ENCODE measurements at places on chromosomes 13 and 19.

GRCh38 chr19:3968556-3969434 lies 2.1 kb downstream of the DAPK3 start:
- DNase-seq: peak; percentile 99

- DNase-seq: no peak
These were observed 556 bp downstream of the TRIP10 start for GRCh38 chr19:6739883-6740588.

GRCh38 chr13:80454245-80454644 lies 113.3 kb upstream of the SPRY2 start:
- DNase-seq: no peak

DNA sequence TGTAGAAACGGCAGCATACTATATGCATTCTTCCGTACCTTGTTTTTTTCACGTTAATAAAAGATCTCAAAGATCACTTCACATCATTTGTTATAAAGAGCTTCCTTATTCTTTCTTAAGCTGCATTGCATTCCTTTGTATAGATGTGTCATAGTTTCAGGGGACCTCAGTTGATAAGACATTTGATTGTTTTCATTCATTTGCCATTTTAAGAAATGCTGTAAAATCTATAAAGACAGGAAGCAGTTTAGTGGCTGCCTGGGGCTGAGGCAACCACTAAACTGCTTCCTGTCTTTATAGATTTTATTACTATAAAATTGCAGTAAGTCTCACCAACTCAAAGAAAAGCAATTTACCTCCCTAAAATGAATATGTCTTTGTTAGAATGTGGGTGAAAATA lies 59.4 kb downstream of the ZDHHC20 start:
- DNase-seq: no peak

- DNase-seq: no peak
These were observed 7.5 kb downstream of the BLVRB start for GRCh38 chr19:40457953-40458596.

- no peak for DNase-seq
These were observed 408.0 kb downstream of the DIAPH3 start for GRCh38 chr13:59755632-59756290.

DNA sequence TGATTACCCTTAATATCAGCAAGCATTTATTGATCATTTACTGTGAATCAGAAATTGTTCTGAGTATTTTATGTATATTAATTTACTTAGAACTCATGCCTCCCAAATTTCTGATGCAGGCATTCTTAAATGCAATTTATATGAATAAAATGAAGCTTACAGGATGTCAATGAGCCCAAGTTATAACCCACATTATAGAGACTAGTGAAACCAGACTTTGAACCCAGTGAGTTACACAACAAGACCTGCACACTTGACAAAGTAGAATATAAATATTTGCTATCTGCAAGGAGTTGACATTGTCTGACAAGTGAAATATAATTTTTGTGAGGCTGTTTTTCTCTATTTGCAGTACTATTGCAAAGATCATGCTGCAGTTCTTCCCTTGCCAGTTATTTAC lies 656.0 kb downstream of the GPC5 start:
- no peak for DNase-seq

DNA sequence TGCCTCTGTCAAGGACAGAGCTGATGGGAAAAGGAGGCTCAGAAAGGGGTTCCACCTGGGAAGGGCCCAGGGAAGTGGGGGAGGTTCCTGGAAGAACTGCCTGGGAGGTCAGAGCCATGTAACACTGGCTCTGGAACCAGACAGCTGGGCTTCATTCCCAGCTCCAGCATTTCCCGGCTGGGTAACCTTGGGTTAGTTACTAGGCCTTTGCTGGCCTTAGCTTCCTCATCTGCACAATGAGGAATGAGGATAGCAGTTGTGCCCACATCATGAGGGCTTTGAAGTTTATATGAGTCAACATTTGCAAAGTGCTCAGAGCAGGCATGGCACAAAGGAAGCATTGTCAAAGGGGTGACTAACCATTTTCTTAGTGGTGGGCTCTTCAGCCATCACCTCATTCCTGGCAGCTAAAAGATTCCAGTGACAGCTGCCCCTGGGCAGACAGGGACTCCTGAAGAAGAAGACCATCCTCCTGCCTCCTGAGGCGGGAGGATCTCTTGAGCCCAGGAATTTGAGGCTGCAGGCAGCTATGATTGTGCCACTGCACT lies 1.7 kb upstream of the DNAJB1 start:
- DNase-seq: no peak

DNA sequence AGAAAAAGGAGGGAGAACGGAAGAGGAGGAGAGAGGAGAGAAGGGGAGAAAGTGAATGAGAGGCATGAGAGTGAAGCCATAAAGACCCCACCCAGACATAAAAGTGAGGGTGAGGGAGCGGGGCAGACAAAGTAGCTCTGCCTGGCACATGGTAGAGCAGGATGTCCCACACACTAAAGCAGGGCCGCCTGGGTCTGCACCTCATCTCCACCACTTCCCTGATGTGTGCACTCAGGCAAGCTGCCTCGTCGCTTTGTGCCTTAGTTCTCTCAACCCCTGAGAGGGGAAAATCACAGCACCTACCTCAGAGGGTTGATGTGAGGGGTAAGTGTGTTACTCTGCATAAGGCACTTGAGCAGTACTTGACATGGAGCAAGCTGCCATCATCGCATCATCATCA lies 488.1 kb downstream of the COG6 start:
- no peak for DNase-seq

GRCh38 chr13:20501120-20501519 lies 24.5 kb downstream of the CRYL1 start:
- DNase-seq: no peak

GRCh38 chr19:29549105-29550070 lies 23.6 kb downstream of the VSTM2B start:
- DNase-seq: no peak

DNA sequence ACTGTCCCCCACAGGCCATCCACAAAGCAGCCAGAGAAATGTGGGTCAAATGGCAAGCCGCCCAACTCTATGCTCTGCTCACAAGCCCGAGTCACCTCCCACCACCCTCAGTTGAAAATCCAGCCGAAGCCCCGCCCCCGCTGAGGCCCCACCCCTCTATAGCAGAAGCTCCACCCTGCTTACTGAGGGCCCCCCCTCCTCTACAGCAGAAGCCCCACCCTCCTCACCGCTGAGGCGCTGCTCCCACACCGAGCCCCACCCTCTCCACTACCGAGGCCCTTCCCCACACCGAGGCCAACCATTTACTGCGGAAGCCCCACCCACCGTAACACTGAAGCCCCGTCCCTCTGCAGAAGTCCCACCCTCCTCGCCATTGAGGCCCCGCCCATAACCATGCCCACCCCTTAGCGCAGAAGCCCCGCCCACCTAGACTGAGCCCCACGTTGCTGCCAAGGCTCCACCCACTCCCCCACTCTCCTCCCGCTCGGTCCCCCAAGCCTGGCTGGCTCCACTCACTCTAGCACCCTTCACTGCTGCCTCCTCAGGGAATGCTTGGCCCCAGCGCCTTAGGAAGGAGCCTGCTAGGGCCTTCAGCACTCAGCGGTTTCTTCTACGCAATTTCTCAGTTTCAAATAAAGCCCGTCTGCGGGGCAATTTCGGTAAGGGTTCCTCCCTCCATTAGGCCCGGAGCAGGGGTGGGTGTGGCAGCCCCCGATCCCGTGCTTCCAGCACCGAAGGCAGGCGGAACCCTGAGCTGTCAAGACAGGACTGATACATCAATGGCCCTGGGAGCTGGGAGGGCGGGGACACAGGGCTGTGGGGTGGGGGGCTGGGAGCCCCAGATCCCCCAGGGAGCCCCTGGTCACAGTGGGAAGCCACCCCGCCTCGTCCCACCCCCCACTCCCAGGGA lies 9.0 kb upstream of the MYDGF start:
- DNase-seq: no peak

DNA sequence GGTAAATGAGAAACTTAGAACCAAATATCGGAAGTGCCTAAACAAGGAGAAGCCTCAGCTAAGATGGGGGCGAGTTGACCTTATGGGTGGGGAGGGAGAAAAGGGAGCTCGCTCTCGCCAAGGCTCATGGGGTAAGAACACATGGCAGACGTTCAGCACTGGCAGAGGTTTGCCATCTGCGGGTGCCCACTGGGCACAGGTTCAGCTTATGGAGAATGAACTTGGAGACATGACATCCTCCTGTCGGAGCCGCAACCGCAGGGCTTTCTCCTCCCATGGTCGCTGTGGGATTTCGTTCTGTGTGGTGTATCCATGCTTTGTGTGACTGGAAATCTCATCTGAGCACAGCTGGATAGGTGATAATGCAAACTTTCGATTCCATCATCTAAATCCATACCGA lies 36.1 kb upstream of the PEPD start:
- no peak for DNase-seq

DNA sequence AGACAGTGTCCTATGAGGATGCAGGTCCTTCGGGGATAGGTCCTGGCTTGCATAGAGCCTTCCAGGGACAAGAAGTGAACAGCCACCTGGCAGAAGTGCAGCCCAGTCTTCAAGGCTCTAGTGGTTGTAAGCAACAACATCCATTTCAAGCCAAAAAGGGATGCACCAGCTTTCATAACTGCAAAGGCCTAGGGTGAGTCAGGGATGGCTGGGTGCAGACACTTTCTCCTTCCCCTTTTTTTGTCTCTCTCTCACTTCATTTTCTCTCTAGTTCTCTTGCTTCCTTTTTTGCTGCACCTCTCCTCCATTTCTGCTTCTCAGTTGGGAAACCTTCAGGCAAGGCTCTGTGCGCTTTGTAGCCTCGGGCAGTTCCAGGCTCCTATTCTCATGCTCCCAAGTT lies 196.2 kb upstream of the ZNF536 start:
- DNase-seq: no peak

DNA sequence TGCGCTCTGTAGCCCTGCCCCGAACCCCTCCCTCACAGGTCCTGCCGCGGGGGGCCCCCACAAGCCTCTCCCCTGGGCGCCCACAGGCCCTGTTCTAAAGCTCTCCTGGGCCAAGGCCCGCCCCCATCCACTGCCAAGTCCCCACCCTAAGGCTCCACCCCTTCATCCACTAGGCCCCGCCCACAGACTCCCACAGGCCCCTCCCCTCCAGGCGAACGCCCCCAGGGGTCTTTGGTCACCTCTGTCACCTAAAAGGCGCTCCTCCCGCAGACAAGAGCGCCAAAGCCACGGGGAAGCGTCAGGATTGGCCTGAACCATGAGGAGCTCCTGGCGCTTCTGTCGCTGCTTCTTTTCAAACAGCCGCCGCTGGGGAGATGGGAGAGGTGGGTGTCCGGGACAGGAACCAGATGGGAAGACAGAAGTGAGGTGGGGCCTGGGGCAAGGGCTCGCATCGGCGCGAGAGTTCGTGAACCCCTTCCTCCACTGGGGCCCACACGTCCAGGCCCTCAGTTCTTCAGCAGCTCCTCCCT lies 2.3 kb downstream of the TULP2 start:
- DNase-seq: no peak

GRCh38 chr19:5095568-5095850 lies 126.6 kb downstream of the KDM4B start:
- no peak for DNase-seq

DNA sequence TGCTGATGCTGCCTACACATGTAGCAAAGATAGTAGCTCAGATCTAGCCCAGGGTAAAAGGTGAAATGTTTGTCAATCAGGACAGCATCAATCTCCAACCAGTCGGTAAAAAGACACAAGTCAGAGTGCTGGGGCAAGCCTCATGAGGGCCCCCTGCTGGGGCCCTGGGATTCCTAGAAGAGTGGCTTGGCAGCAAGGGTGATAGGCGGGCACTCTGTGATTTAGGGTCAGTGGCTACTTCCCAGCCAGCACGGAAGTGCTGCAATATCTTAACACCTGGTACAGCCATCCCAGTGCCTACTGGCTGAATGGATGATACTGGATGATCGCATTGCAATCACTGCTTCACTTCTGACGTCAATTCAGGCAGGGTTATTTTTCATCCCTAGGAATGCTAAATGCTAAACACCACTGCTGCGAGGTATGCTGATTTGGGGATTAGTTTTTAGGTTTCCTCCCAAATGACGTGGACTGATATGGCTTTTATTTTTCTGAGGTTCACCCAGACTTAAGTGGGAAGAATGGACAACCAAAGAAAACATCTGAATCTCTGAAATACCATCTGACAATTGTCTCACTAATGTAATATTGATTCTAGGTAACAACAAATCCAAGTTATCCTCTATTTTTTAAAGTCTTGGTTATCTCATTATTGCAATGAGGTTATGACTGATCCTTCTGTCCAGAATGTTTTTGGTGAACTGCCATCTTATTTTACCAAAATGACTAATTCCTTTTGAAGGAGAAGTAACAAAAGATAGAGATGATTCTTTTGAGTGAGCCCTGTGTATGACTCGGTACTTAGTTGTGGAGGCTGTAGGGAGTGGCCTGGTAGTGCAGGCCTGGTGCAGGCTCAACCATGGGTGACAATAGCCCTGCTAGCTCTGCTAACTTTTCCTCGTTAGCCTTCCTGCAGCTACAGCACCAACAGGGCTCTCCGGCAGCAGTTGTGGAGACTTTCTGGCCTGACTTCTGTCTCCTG lies 432.5 kb downstream of the FGF9 start:
- DNase-seq: no peak

GRCh38 chr13:46173656-46174055 lies 8.3 kb downstream of the LCP1 start:
- DNase-seq: no peak

DNA sequence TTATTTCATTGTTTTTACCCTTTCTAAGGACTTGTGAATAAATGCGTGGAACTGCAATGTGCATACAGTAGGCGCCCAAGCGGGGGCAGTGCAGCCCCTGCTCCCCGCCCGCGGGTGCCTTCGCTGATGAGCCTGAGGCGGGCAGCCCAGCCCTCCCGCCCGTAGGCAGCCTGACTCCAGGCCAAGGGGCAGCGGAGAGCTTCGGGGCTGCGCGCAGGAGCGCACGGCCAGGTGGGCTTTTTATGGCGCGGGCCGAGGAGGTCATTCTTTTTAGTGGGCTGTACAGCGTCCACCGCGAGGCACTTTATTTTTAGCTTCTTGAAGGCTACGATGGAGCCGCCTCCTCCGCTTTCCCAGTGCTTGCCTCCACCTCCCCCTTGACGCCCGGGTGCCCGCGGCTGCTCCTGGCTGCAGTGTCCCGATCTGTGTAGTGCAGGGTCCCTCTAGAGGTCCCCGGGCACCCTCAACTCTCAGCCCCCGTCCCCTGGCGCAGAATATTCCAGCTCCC lies 60.5 kb downstream of the CCNE1 start:
- no peak for DNase-seq

DNA sequence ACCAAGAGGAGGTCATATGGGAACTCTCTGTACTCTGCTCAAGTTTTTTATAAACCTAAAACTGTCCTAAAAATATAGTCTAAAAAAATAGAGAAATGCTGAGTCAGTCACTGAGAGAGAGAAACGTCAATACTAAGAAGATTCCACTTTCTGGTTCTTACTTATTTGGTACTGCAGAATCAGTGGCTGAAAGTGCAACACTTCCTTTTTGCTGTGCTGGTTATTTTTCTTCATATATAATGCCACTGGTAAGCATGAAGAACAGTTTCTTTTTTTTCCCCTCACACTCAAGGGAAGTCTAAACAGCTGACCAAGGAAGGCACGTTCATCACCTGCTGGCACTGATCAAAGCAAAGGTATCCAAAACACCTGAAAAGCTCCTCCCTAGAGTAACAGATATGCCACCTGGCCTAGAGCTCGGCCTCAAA lies 44.3 kb upstream of the N4BP2L1 start:
- DNase-seq: no peak

GRCh38 chr19:18282021-18282787 lies 782 bp upstream of the JUND start:
- no peak for DNase-seq
